ENCODE measurements at places on chromosomes 16 and 17. TPM values are rescaled to one million over a fixed set of nuclear protein-coding genes. Genes with fewer than 3 reads are reported as not detected.
A peak's percentile ranks its signal among the peaks of the same experiment; 100 is the strongest.

Gene HSD3B7
- total RNA-seq, result 17.8 TPM

Gene DCAKD
- total RNA-seq, result 16.0 TPM

Gene GAST
- total RNA-seq, result not detected

Gene ZPBP2
- total RNA-seq, result not detected

DNA sequence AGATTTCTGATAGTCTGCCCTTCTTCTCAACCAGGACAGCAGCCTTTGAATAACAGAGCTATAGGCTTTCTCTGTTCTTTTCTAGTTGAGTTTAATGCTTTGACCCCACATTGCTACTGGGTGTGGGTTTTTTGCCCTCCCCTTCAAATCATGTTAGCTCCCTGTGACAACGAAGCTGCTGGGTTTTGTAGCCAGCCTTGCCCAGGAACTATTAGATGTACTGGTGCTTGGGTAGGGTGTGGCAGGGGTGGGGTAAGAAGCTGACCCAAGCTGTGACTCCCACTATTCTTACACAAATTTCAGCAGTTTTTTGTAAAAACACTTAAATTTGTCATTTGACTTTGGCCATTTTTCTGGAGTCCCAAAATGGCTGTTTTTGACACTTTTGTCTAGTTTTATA lies 69.7 kb downstream of the NLK start:
- H3K27me3 ChIP-seq, result no peaks in the 10 kb centered on the region
- no peak overlapping the region for H3K4me3 ChIP-seq
- H3K4me1 ChIP-seq, result peaks cover 17% of the 10 kb centered on the region
- DNase-seq, result no peak
- H3K36me3 ChIP-seq, result no peaks in the 10 kb centered on the region
- peak overlapping the region; percentile 63 for H3K27ac ChIP-seq

DNA sequence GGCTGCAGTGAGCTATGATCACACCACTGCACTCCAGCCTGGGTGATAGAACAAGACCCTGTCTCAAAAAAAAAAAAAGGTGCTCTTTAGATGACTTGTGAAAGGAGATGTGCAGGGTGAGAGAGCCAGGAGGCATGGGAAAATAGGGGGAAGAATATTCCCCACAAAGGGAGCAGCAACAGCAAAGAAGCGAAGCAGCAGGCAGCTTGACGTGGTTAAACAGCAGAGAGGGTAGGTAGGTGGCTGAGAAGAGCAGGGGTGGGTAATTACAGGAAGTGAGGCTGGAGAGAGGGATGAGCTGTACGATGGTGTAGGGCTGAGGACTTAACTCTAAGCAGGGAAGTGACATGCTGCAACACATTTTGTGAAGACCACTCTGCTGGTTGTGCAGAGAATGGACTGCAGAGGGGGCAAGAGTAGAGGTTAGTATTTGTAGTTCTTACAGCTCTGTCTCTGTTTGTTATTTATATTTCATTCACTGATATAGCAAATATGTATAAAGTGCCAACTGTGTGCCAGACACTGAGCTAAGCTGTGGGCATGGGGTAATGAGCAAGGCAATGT lies 1.6 kb downstream of the HEATR3 start:
- no peak overlapping the region for H3K4me3 ChIP-seq
- H3K4me1 ChIP-seq, result peaks cover 27% of the 10 kb centered on the region
- peaks cover 11% of the 10 kb centered on the region for H3K36me3 ChIP-seq
- H3K27ac ChIP-seq, result peak overlapping the region; percentile 23

DNA sequence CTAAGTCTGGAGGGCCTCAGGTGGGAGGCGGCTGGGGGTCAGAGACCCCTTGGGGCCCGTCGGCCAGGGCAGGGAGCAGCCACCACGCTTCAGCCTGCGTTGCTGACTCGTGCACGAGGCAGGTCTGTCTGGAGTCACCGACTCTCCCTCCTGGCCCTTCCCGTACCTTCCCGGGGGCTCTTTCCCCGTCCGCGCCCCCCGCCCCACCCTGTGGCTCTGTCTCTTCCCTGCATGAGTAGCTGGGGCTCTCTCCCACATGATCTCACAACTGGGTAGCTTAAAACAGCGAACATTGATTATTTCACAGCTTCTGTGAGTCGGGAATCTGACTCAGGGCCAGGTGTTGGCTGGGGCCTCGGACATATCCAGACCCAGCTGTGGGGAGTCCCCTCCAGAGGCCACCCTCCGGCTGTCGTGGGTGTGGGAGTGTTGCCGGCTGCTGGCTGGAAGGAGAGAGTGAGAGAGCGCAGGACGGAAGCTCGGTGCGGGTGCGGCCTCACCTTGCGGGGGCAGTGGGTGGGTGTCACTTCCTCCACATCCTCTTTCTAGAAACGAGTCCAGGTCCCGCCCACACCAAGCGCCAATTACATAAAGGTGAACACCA lies 17.3 kb downstream of the BAHCC1 start:
- H3K27ac ChIP-seq, result no peak overlapping the region
- DNase-seq, result no peak
- no peaks in the 10 kb centered on the region for H3K36me3 ChIP-seq
- H3K4me1 ChIP-seq, result peaks cover 25% of the 10 kb centered on the region

DNA sequence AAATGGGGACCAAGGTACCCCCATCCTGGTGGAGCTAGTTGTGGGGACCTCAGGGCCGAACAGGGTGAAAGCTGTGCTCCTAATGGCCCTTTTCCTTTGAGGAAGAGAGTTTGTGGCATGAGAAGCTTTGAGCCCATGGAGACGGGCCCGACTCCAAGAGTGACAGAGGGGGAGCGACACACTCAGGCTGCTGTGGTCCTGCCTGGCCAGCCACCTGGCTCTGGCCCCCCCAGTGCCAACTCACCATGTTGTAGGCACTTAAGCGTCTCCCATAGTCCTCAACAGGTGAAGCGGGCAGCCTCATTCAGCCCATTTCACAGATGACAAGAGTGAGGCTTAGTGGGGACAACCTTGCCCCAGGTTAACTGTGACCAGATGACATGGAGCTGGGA lies 1.6 kb downstream of the IL21R start:
- no peaks in the 10 kb centered on the region for H3K27me3 ChIP-seq
- no peaks in the 10 kb centered on the region for H3K36me3 ChIP-seq
- no peak overlapping the region for H3K27ac ChIP-seq
- peaks cover 51% of the 10 kb centered on the region for H3K4me1 ChIP-seq

GRCh38 chr17:2972749-2973148 lies 90.7 kb downstream of the OR1D5 start:
- no peak overlapping the region for H3K4me3 ChIP-seq
- H3K27ac ChIP-seq, result no peak overlapping the region
- DNase-seq, result no peak
- no peaks in the 10 kb centered on the region for H3K27me3 ChIP-seq
- H3K36me3 ChIP-seq, result no peaks in the 10 kb centered on the region
- H3K4me1 ChIP-seq, result no peaks in the 10 kb centered on the region

GRCh38 chr17:82096709-82097183 lies 1.3 kb downstream of the FASN start:
- DNase-seq, result no peak
- peaks cover 20% of the 10 kb centered on the region for H3K36me3 ChIP-seq
- peak overlapping the region; percentile 92 for H3K4me3 ChIP-seq
- peaks cover 18% of the 10 kb centered on the region for H3K4me1 ChIP-seq
- H3K27me3 ChIP-seq, result no peaks in the 10 kb centered on the region
- H3K27ac ChIP-seq, result peak overlapping the region; percentile 95

- no peaks in the 10 kb centered on the region for H3K36me3 ChIP-seq
- peaks cover 9% of the 10 kb centered on the region for H3K4me1 ChIP-seq
- H3K4me3 ChIP-seq, result no peak overlapping the region
- DNase-seq, result no peak
Observed at GRCh38 chr16:11140466-11140865, 115.5 kb downstream of the SOCS1 start.
